ENCODE measurements at places on chromosomes 1 and 21.

DNA sequence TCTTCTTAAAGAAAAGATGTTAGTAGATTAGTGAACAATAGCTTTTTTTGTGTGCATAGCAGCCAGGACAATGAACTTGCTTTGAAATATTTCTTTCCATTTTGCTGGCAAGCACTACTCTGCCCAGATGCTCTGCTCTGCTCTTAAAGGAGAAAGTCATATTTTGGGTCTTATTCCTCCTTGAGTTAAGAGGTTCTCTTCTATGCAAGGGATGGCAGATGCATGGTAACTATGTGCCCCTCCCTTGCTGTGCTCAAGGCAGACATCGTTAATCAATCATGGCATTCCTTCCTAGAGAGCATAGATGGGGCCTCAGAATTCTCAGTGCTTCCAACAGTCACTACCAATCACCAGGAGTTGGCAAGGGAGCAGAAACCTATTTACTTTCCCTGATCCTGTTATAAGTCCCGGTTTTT is 27.6 kb downstream of the NIPAL3 start:
- peak; percentile 39 for DNase-seq

GRCh38 chr1:8816831-8817411 is 519 bp downstream of the RERE start:
- peak; percentile 87 for DNase-seq

GRCh38 chr21:35737899-35738346 is 322.4 kb downstream of the SETD4 start:
- DNase-seq: no peak

GRCh38 chr1:225987491-225988316 is 11.4 kb downstream of the SDE2 start:
- no peak for DNase-seq

GRCh38 chr21:36053715-36054062 is 6.6 kb downstream of the SETD4 start:
- DNase-seq: no peak

GRCh38 chr1:84366786-84367185 is 31.5 kb upstream of the DNASE2B start:
- no peak for DNase-seq

- DNase-seq: no peak
Measured at GRCh38 chr1:189658381-189658780, 819.3 kb downstream of the BRINP3 start.

DNA sequence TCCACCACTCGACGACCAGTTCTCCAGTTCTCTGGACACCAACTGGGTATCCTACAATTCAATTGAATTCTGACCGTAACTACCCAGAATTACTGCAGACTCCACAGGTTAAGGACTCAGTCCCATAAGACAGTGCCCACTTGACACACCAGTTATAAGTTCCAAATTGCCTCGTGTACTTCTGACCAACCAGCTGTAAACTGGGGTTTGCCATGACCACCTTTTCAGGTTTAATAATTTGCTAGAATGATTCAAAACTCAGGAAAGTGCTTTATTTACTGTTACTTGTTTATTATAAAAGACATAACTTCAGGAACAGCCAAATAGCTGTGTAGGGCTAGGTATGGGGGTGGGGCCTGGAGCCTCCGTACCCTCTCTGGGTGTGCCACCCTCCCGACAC is 15.3 kb downstream of the NUDC start:
- no peak for DNase-seq

- no peak for DNase-seq
Measured at GRCh38 chr1:80533093-80533492, 1267.6 kb upstream of the ADGRL2 start.

- no peak for DNase-seq
Measured at GRCh38 chr21:18000981-18001686, 182.0 kb upstream of the C21orf91 start.

- DNase-seq: no peak
Measured at GRCh38 chr1:84574936-84575335, 696 bp upstream of the CTBS start.

DNA sequence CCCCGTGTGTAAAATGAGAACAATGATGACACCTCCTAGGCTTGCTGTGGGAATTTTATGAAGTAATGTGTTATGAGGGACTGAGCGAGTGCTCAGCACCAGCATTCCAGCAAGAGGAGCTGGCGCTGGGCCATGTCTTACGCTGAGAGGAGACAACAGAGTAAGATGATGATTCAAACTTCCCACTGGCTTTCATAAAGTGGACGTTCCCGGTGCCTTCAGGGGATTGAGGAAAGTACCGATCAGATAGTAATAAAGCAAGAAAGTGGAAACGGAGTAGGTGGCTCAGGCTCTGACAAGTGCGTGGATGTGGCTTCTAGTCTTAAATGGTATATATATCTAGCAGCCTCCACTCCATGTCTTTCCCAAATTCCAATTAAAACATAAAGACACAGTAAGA is 23.8 kb downstream of the EPHA10 start:
- DNase-seq: no peak

DNA sequence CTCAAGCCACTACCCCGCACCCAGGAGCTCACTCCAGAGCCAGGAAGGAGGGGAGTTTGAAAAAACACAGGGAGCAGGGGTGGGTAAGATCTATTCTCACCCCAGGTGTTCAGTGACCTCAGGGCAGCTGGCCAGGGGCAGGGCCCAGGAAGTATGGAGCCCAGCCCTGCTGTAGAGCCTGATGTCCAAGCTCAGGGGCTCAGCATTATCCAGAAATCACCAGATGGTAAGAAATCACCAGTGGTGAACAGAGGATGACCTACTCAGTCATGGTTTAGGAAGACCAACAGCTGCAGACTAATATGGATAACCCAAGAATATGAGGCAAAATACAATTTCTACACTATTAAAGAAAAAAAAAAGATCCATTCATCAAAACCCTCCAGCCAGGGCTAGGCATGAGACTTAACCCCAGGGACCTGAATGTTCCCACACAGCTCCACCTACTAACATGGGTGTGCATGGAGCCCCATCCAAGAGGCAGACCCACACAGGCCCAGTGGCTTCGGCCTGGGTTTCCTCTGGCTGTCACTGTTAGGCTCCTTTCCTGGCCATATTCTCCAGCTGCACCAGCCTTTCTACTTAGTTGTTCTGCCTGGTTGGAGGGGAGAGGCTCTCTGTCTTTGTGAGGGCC is 67.6 kb downstream of the KCNN3 start:
- no peak for DNase-seq

DNA sequence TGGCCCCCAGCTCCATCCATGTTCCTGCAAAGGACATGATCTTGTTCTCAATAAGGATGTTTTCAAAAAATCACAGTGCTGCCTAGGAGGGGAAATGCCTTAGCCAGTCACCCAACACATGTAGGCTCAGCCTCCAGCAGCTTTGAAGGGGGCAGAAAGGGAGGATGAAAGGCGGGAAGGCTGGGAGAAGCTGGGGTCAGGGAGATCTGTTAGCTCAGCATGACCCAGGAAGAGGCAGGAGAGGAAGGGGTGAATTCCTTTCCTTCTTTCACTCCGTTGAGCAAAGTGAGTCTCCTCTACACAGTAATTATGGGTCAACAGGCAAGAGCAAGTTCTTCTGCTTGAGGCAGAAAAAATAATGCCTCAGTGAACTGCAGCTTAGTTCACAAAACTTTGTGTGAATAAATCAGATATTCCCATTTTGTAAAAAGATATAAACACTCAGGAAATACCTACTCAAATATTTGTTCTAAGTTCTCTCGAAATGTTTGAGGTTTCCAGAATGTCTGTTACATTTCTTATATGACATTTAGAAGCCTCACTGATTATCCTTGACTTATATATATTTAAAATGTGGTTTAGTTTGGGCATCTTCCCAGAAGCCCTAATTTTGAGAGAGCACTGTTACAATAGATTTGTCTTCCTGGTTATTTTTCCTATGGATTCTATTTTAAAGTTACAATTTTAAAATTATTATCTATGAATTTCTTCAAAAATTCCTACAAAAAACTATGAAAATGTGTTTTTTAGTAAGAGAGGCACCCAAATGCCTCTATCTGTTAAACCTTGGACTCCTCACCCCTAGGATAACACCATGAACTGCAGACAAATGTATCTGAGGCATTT is 116.8 kb downstream of the KCNJ6 start:
- no peak for DNase-seq

- no peak for DNase-seq
Measured at GRCh38 chr1:70537788-70538187, 126.7 kb downstream of the CTH start.

DNA sequence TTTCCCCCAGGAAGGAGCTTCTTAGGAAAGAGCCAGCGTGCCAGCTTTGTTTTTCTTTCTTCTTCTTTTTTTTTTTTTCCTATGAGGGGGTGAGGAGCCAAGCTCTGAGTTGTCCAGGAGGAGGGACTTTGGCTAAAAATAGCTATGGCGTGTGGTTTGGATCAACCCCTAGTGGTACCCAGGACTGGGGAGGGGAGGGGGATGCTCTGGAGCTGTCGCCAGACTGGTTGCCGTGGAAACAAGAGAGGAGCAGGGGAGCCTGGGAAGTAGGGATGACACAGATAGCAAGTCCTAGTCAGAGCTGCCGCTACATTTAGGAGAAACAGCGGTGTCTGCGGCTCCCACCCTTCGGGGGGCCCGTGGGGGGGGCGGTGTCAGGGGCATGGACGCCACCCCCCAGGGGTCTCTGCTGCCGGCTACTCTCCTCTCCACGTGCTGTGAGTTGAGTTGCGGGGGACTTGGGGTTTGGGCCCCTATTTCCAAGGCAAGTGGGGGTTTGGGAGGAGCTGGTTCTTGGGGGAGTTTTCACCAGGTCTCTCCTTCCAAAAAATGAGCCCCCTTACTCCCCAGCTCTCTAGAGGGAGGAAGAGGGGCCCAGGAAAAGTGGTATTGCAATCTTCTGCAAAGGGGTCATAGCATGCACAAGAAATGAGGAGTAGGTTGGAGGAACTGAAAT is at the start of gene KCNJ9:
Gene KCNJ9 (plus strand): TSS at position 278 of the 676 bp plus-strand sequence. CDS start 2,493 bp downstream, outside the sequence.
- no peak for DNase-seq

- DNase-seq: no peak
Measured at GRCh38 chr21:45069711-45070110, 4.7 kb upstream of the ADARB1 start.

GRCh38 chr1:151680391-151680790 is 36.2 kb downstream of the CELF3 start:
- no peak for DNase-seq

DNA sequence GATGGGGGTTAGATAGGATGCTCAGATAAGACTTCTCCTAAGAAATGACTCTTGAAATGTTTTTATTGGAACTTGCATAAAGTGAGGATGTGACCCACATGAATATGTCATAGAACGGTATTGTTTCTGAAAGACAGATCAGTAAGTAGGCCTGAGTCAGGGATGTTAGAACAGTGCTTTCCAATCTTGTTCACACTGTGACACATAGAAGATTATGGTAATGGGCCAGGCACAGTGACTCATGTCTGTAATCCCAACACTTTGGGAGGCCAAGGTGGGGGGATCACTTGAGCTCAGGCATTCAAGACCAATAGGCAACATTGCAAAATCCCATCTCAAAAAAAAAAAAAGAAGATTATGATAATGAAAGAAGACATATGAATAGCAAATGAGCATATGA is 32.9 kb downstream of the FMO4 start:
- no peak for DNase-seq

DNA sequence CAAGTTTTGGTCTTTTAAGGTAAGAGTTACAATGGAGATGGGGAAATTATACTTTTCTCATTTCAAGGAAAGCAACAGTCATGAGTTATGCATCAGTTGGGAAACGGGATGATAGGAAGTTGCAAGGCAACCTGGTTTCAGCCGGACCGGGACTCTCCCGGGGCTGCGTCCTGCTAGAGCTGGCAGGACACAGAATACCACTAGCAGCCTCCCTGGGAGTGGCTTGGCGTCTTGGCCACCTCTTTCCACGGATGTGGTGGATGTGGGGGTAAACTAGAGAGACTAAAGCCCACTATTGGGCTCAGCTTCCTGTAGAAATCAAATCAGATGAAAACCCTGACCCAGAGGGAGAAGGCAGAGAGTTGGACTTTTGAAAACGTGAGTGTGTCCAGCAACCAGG is 71.9 kb downstream of the ADARB1 start:
- DNase-seq: peak; percentile 82

DNA sequence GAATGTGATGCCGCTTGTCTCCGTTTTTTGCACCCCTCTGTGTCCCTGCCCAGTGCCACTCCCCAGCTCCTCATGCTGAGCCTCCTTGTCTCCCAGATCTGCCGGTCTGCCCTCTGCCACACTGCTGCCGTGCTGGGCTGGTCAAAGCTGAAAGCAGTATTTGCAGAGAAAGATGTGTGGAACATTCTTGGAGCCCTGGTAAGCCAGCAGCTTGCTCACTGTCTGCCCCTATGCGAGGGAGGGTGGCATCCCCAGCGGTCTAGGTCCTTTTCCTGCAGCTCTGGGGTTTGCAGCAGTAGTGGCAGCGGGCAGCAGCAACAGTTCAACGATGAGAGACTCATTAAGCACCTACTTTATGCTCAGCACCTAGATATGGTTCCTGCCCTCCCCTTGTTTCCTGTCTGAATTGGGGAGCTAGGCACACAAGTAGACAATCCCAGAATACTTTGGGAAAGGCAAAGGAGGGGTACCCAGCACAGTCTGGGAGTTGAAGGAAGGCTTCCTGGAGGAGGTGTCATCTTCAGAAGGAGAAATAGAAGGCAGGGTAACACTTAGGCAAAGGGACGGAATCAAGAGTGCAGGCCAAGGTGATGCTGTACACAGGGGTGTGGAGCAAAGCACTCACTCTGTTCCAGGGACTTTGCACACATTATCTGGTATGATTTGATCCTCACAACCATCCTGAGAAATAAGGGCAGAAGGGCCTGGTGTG is 63.1 kb downstream of the KIF21B start:
- DNase-seq: no peak

GRCh38 chr1:46372431-46372830 is 21.7 kb upstream of the FAAH start:
- no peak for DNase-seq

GRCh38 chr1:96581772-96582171 is 139.8 kb upstream of the PTBP2 start:
- no peak for DNase-seq

- no peak for DNase-seq
Measured at GRCh38 chr1:113415310-113416070, 25.2 kb downstream of the MAGI3 start.

DNA sequence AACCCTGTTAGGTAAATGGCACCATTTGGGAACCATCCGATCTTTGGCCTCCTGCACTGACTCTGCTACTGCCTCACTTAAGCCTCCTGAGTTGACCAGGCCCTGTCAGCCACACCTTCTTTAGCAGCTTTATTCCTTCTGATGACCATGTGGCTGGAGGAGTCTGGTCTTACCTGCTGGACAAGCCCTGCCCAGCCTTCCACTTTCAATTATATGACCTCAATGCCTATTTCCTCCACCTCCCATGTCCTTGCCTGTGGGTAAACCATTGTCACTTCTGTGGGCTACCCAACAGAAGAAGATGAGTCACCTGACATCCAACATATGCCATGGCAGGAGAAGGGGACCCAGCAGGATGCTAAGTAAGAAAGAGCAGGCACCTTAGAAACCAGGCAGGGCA is 393.8 kb downstream of the NTNG1 start:
- DNase-seq: no peak
